ENCODE measurements at places on chromosomes 5 and 9.
A peak's percentile ranks its signal among the peaks of the same experiment; 100 is the strongest.

DNA sequence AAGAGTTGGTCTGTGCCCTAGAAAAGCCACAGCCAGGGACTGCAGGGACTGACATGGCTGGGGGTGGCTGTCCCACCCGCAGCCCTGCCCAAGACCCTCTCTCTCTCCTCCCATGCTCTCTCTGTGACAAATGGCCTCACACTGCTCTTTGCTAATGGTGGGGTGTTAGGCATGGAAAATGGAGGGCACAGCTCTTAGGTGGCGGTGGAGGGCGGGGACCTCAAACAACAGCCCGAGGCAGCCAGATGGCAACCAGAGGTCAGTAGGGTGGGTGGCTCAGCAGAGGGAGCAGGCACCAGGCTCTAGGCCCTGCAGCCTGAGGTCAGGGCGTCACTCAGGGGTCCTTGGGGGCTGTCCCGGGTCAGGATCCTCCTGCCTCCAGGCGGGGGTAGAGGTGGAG is 73.9 kb upstream of the DAB2IP start:
- DNase-seq = no peak

DNA sequence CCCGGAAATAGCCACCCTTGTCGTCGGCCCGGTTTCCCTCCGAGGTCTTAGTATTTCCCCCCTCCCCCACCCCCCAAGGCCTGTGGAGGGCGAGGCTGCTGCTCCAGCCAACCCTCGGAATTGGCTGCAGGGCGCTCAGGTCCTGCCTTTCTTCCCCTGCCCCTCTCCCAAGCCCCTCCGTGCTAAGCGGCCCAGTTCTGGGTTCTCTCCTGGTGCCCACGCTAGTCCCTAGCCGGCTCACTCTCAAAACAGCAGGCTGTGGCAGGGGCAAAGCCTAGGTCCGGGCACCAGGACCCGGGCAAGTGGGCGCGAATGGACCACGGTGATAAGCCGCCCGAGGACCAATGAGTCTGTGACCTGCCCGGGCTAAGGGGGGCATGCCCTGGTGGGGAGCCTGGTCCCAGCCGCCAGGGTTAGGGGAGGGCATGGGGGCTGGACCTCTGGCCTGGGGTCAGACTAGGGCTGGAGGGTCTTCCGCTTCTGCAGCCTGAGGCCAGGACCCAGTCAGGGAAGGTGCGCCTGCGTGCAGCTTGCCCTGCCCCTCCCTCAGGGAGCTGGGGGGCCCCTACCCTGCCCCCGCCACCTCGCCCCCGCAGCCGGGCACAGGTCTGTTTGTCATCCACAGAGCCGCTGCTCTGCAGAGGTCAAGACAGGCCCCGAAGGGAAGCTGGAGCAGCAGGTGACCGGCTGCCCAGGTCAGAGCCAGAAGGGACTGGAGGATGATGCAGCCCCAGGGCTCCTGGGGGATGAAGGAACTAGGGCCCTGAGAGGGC is 5.0 kb upstream of the IRX4 start:
- no peak for DNase-seq

- no peak for DNase-seq
Observed at GRCh38 chr5:42650084-42650483, 106.5 kb upstream of the CCDC152 start.

- DNase-seq = no peak
Observed at GRCh38 chr5:102539562-102539961, 40.8 kb upstream of the SLCO6A1 start.

DNA sequence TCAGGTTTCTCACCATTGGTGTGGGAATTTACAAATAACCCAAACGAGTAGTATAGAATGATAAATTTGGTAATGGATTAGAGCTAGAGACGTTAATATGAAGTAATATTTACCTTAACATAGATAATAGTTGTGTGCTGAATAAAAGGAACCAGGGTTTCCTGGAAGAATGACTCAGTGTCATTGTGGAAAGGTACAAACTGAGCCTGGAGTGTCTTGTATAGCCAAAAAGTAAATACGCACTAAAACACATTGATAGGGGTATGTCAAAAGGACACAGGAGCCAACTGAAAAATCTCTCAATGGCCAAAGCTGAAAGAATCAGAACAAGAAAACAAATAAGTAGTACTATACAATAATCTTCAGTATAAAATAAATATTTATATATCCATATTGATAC is 363.5 kb downstream of the SLCO4C1 start:
- no peak for DNase-seq

- no peak for DNase-seq
Observed at GRCh38 chr5:149780043-149780737, 50.1 kb downstream of the PPARGC1B start.

DNA sequence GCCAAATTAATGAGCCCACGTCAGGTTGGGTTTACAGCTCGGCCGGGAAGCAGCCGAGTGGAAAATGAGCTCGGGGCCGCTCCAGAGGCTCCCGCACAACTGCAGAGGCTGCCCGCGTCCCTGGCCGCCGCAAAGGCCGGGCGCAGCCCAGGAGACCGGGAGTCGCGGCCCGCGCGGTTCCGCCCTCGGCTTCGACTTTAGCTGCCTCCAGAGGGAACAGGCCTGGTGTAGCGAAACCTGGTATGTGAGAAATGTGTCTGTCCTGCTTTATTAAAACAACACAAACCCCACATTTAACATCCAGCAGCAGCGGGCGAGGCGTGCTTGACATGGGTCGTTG is 66.2 kb downstream of the FOXD1 start:
- no peak for DNase-seq

GRCh38 chr5:179836225-179837019 is 15.7 kb downstream of the SQSTM1 start:
- peak; percentile 24 for DNase-seq

DNA sequence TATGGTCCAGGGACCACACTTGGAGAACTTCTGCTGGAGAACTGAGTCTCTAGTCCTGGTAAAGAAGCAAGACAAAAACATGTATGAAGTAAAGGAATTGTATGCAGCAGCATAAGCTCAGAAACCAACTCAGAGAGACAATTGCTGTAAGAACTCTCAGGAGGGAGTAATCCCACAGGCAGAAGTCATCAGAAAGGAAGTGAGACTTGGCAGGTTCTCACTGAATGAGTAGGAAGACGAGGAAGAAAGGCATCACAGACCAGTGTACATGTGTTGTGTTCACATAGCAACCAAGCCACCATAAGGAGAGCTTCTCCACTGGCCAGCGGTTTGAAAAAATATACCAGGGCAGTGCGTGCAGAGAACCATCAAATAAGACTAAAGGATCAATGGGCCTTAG is 57.9 kb upstream of the FST start:
- no peak for DNase-seq

GRCh38 chr9:108017671-108018070 is 528.1 kb upstream of the KLF4 start:
- no peak for DNase-seq

GRCh38 chr5:32601623-32602295 is 16.4 kb downstream of the SUB1 start:
- no peak for DNase-seq

GRCh38 chr5:89338935-89339334 is 456.0 kb upstream of the MEF2C start:
- no peak for DNase-seq

GRCh38 chr9:135000647-135001245 is 83.0 kb upstream of the FCN1 start:
- DNase-seq = no peak

- DNase-seq = no peak
Observed at GRCh38 chr5:1363160-1363559, 18.3 kb upstream of the CLPTM1L start.

GRCh38 chr9:10251490-10251889 is 361.3 kb downstream of the PTPRD start:
- no peak for DNase-seq

DNA sequence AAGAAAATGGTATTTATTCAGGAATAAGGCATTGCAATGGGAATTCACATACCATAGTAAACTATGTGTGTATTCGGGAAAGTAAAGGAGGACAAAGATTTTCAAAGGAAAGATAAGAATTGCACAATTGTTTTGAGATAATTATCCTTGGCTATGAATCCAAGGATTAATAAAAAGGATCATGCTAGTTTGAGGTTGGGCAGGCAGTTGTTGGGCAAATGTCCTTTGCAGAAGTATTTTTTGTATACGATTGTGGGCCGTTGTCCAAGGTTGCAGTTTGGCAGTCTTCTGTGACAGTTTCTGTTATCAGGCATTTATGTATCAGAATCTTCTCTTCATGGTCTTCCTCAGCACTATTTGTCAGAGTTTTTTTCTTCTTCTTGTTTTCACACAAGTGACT is 10.6 kb upstream of the UBAP2 start:
- no peak for DNase-seq

- no peak for DNase-seq
Observed at GRCh38 chr5:72156946-72157624, 49.8 kb downstream of the MAP1B start.

DNA sequence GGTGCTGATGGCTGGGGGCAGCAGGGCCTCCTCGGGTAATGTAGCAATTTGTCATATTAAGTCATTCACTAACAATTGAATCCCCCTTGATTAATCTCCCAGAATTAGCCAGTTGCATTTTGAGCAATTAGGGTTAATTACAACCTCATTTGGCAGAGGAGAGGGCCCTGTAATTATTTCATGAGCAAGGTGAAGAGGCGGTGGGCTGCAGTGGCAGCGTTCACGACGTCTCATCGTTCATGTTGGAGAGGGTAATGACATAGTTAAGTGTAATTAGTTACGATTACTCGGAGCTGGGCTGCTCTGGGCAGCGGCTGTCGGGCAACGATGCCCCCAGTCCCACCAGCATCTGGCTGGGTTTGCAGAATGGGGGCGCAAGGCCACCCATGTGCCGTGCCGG is 46.0 kb downstream of the NEK6 start:
- DNase-seq = no peak

GRCh38 chr5:179954434-179954833 is 46.7 kb upstream of the TBC1D9B start:
- DNase-seq = no peak

DNA sequence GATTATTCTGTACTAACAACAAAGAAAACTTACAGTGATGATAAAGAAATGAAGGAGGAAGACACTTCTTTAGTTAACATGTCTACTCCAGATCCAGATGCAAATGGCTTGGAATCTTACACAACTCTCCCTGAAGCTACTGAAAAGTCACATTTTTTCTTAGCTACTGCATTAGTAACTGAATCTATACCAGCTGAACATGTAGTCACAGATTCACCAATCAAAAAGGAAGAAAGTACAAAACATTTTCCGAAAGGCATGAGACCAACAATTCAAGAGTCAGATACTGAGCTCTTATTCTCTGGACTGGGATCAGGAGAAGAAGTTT is 67.9 kb downstream of the VCAN start:
- no peak for DNase-seq

Data from stimulated activated naive CD4-positive, alpha-beta T cell (primary cell).